ENCODE measurements at places on chromosomes 13 and 19.

DNA sequence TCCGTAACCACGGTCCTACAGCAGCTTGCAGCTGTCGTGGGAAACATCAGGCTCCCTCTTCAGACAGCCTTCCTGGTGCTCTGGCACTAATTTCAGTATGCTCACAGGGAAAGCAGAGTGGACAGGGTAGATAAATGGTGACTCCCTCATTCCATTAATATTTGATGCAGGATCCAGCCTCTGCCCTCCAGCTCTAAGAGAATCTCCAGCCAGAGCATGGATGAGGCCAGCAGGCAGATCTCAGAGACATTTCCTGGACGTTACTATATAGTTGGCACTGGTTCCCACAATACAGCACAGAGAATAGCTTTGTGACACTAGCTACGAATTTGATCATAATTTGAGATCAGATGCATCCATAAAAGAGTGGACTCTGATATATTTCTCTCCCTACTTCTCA is 341.4 kb downstream of the LIG4 start:
- DNase-seq, result no peak

DNA sequence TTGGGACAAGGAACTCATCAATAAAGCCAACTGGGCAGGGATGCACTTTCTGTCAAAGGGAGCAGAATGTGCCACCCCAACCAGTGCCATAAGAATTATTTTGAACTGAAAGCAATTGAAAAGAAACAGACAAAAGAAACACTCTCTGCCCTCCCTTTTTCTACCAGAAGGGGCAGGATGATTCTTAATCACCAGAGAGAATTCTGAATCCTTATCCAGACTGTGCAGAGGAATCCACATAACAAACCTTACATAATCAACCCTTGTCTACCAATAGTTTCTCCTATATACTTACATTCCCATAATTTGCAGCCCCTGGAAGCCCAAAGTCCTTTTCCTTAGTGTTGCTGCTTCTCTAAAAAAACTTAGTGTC is 520.7 kb upstream of the NBEA start:
- no peak for DNase-seq

- DNase-seq, result no peak
Measured at GRCh38 chr13:100876044-100876403, 201.4 kb upstream of the TMTC4 start.

- peak; percentile 45 for DNase-seq
Measured at GRCh38 chr13:24165746-24166145, 5.2 kb downstream of the SPATA13 start.

DNA sequence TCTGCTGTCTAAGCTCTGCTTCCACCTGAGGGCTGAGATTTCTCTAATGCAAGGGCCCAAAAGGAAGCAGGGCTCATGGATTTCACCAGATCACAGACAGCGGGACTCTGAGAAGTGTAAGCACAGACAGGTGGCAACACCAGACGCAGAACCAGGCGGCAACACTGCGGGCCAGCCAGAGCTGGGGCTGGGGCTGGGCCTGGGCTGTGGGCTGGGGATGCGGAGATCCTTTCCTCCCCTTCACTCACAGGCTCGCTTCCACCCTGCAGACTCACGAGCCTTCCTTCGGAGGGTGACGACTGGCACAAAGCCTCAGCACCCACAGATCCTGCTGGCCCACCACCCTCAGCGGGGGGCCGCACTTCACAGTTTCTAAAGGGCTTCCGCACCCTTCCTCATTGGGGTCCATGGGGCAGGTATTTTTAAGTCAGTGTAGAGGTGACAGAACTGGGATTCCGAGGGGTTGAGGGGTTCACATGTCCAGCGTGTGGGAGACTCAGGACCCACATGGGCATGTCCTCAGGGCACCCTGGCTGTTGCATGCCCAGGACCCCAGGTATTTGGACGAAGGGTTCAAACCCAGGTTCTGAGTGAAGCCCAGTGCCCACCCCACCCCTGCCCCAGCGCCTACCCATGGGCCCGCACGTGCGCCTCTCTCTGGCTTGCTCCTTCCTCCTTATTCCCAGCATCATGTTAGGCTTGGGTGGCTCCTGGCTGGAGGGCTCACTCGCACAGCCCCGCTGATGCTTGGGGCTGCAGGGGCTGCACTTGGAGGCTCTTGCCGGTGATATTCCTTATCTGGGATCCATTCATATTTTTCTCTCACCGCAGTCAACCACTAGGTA is 137.3 kb upstream of the GPR12 start:
- DNase-seq, result no peak

DNA sequence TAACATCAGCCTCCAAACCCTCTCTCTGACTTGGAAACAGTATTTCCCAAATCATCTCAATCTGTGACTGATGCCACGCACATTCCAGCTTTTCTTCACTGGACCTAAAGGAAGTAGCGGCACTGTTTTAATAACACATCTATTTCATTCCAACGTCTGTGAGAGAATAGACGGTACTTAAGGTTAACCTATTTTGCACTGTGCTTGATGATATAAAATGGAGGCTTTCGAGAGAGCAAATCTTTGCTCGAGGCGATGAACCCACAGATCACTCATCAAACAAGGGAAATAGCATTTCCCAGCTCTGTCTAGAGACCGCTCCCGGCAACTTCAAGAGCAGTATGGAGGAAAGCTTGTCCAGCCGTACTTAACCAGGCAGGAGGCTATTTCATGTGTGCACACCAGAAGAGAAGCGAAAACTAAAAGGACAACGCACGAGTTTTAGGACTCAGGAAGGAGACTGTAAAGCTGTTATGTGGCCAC is 2.9 kb downstream of the UBL3 start:
- peak; percentile 48 for DNase-seq

DNA sequence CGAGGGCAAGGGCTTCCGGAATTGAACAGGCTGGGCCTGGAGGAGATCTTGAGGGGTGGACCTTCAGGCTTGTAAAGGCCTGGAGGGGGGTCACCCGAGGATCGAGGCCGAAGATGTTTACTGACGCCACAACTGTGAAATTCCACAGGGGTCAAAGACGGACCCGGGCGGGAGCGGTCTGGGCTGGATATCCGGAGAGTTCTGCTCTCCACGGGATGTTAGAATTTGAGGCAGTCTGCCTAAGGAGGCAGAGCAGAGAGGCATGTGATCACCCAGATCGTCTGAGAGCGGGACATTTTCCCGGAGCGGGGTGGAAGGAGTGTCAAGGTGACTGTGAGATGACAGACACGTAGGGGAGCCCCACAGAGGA is 13.2 kb downstream of the KLHL26 start:
- peak; percentile 59 for DNase-seq

GRCh38 chr13:114088863-114089262 is 43.6 kb downstream of the RASA3 start:
- DNase-seq, result no peak

DNA sequence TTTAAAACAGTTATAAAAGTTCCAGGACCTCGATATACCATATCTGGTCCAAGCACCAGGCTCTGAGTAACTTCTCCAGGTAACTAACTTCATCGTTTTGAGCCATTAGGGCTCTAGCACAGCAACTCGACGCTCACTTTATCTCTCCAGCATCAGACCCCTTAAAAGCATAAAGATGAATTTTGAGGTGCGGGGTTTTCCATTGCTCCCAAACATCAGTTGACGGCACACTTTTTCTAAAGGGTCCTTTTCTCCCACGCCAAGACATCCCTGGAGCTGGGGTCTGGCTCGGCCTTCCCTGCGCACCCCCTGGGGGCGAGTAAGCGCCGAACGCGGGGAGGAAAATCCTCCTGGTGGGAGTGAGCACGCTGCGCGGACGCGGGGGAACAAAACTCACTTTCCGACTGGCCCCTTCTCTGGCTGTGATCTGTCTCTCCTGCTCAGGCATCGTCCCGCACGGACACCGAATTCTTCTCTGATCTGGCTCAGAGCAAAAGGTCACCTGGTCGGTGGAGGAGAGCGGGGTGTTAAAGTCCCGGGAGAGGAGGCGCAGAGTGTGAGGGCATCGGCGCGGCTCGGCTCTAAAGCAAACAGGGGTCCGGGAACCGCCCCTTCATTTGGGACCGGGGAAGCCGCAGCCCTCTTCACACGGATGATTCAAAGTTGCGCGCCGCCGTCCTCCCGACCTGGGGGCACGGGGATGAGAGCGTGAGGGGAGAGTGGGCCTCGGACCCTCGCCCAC is at the start of gene ATP7B:
Gene ATP7B, minus strand, starts transcription at position 561 of the 742 bp plus-strand sequence. Its CDS starts 113 bp downstream, at position 448.
- no peak for DNase-seq

GRCh38 chr13:20353973-20354372 is 121.9 kb upstream of the GJB6 start:
- peak; percentile 75 for DNase-seq

- DNase-seq, result peak; percentile 30
Measured at GRCh38 chr13:35995136-35995535, 136.0 kb downstream of the DCLK1 start.

GRCh38 chr13:38872693-38873092 is 117.9 kb downstream of the STOML3 start:
- DNase-seq, result peak; percentile 29

DNA sequence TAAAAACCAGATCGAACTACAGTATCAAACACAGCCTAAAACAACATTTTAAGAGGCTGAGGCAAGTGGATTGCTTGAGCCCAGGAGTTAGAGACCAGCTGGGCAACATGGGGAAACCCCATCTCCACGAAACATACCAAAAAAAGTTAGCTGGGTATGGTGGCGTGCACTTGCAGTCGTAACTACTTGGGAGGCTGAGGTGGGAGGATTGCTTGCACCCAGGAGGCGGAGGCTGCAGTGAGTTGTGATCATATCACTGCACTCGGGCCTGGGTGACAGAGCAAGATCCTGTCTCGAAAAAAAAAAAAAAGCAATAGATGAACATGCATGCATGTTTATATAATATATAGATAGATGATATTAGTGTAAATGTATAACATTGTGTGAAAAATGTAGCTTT is 5.2 kb upstream of the MRPS31 start:
- no peak for DNase-seq

DNA sequence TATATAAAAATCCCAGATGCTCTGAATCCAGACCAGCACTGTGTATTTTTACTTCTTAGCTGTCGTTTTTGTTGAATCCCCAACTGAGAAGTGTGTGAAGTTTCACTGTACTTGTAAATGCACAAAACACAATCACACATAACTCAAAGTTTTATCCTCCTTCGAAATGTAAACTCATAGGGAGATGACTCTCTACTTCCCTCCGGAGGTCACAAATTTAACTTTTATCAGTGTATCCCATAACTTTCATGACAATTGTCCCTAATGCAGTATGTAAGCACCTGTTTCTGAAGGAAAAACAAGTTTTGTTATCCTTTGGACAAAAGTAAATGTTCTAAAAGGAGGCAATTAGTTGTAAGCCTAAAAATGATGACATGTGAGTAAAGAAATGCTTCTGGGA is 665.0 kb upstream of the SLITRK6 start:
- no peak for DNase-seq

DNA sequence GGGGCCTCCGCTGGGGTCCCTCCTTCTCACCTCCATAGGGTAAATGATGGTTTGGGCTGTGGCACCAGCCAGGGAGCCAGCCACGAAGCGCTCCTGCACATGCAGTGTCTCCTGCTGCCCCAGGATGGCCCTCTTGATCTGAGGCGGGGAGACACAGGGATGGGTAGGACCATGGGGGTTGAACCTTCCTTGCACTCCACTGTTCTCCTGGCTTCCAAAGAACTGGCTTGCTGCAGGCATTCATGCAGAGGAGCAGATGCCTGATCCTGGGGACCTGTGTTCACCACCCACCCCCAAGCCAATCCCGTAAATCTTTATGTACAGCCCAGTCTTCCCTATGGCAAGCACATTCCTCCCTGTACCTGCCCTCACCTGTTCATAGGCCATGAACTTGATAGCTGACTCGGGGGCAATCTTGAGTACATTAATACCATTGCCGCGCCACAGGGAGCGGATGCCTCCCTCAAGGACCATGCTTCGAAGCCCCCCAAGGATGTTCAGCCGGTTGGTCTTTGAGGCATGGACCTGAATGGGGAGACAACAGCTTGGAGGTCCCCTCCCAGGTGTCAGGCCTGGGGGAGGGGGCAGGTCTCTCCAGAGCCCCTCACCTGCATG is 5.5 kb downstream of the SLC25A23 start:
- DNase-seq, result no peak

DNA sequence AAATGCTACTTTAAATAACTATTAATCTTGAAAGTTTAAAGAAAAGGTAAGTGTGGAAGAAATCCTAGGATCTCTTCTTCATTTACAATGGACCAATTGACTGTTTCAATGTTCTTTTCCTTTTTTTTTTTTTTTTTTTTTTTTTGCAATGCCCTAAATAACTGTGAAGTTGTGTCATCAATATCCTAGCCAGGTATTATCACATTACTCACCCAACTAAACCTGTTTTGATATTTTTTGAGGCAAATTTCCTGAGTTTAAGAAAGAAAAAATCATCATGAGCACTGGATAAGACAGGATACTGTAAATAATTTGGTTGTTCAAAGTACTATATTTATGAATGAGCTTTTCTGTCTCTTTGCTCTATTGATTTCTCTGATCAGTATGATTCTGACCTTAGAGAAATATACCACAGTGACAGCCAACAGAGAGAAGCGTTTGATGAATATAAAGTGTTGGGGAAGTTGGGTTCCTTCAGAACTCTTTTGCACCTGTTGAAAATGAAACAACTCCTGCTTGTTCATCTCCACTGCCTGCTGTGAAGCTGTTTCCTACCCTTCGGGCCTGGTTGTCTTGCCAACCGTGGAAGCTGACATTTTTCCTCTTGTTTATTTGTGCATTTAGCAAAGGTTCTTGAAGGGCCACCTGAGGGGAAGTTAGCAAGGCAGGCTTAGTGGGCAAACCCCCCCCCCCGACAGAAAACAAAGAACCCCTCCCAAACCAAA is 1220.5 kb upstream of the SLC10A2 start:
- peak; percentile 12 for DNase-seq
